Spinal cord (tissue), 10 donors: ENCODE measurements at places on chromosomes 4 and X.

GRCh38 chr4:100929135-100929534, 411.3 kb upstream of the EMCN start:
- DNase-seq: no peak

GRCh38 chr4:15652841-15653240, 2.3 kb downstream of the FBXL5 start:
- no peak for DNase-seq

DNA sequence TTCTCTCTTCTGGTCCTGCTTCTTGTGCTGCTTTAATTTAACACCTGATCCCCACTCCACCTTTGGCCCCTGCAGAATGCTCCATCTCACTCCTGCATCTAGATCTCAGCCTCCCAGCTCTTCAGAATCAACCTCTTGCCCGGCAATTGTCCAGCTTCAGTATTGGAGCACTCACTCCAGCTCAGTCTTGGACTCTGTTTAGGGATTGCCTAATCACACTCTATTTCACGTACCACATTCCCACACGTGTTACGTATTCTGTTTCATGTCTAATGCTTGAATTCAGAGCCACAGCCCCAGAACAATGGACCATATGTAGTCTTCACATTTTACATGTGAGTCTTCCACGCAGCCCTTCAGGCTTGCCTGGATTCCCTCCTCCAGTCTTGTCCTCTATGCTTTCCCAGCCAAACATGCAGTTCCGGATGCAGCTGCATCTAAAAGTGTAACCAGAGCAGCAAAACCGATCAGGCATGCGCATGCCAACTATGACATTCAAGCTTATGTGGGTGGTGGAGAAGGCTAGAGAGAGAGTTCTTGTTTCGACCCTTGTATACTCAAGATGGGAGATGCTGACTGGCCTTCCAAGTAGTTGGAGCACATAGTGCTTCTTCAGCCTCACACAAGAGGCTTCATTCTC, 105.2 kb upstream of the FAM9A start:
- DNase-seq: no peak

GRCh38 chr4:605702-606425, 19.5 kb upstream of the PDE6B start:
- DNase-seq: no peak

GRCh38 chrX:40009462-40009851, 88.3 kb downstream of the BCOR start:
- DNase-seq: peak; percentile 79

DNA sequence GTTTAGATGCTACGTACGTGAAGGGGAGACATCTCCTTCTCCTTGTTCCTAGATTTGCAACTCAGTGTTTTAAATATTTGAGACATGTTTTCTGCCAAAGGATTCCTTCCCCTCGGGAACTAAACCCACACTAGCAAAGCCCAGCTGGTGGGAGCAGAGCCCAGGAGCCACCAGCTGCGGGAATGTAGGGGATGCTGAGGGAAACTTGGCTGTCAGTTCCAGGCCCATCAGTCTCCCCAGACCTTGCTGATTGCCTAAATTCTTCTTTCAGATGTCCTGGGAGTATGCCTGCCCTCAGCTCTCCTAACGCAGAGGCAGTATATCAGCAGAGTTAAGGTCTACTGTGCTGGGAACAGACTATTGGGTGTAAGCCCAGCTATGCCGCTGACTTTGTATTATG, 630.0 kb upstream of the TENM3 start:
- DNase-seq: peak; percentile 51

DNA sequence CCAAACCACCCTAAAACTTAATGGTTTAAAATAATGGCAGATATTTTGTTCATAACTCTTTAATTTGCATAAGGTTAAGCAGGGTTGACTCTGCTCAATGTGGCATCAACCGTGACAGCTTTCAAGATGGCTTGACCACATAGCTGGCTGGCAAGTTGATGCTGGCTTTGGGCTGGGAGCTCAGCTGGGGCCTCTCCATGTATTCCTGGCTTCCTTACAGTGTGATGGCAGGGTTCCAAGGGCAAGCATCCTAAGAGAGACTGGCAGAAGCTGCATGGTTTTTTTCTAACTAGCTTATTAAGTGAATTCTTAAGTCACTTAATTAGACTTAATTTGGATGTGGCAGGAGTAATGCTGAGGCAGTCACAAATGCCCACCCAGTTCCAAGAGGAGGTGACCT, 4.5 kb downstream of the RP2 start:
- peak; percentile 82 for DNase-seq

GRCh38 chrX:22534643-22535042, 261.9 kb downstream of the CBLL2 start:
- DNase-seq: no peak

- DNase-seq: no peak
These were observed 1427.0 kb downstream of the ADGRL3 start for GRCh38 chr4:62627141-62627540.

- peak; percentile 20 for DNase-seq
These were observed 4.0 kb downstream of the PRPS1 start for GRCh38 chrX:107632346-107632745.

GRCh38 chr4:38114386-38115150, 154.4 kb downstream of the PTTG2 start:
- DNase-seq: no peak

DNA sequence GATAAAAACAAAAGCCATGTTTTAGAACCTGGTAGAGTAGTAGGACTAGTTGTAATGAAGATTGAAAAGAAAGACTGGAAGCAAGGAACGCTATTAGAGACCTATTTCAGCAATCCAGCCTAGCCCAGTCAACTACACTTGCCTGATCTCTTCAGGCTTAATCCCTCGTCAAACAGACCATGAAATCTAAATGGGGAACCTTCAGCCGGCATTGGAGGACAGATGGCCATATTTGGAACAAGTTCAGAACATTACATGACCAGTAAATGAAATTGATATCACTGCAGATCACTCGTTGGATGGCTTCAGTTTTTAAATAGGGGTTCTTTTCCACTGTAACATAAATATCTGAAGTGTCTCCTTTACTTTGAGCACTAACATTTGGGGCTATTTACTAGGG, 84.8 kb upstream of the WDR44 start:
- DNase-seq: no peak

DNA sequence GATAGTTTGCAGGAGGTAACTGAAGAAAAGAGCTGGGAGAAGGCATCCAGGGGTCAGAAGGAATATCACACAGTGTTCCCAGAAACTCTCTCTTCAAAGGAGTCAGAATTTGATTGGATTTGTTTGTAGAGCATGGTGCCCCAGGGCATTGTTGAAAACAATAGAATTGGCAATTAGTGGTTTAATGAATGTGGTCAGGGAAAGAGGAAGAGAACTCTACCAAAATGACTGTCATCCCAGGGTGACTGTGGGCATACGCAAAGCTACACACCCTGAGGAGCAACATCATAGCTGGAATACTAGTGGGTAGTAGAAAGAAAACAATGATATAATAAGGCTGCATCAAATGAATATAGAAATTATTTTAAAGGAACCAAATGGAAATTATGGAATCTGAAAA, 21.5 kb downstream of the TNIP2 start:
- no peak for DNase-seq

DNA sequence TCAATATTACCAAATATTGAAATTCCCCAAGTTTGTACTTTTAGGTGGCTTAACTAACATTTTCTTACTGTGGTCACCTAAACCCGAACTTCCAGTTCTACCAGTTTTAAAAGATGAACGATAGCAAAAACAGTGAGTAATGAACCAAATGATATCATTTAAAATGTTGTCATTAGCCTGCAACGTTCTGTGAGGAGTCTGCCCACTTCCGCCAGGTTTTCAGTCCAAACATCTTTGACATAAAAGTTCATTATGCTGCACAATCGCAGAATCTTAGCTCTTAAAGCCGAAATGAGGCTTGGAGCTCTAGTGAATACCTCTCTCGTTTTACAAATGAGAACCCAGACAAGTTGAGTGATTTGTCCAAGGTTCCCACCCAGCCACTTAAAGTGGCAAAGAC, 762 bp downstream of the PIGA start:
- DNase-seq: no peak

GRCh38 chr4:178415925-178416324, 973.7 kb upstream of the AGA start:
- no peak for DNase-seq

DNA sequence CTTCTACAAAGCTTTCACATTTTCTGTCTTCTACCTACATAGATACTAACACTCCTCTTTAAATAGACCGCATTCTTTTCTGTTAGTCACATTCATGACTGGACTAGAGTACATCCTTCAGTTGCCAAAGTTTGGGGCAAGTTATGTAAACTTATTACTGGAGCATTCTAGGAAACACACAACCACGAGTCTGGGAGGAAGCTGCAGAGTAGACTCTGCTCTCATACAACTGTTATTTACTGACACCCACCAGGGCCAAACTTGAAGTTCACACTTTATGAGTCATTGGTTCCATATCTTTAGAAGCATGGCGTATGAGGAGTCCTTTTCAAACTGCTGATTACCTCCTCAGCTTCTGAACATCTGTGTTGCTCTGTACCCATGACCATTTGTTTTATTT, 87.0 kb downstream of the RNF150 start:
- no peak for DNase-seq

GRCh38 chr4:161949946-161950725, 213.7 kb downstream of the FSTL5 start:
- DNase-seq: no peak

DNA sequence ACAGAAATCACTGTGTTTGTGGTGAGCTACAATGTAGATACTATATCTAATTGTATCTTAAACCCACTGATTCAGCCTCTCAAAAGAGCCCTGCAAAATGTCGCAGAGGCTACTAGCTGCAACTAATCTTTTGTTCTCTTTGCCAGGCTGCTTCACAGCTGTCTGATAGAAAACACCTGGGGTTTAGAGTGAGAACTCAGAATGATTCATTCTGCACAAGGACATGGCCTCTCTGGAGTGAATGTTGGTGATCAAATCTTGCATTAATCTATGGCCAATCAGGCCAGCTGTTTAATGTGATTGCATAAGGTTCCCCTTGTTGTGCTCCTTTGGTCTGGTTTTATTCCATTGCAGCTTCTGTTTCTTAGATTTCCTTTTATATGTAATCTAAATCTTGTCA, 100.3 kb downstream of the EMCN start:
- DNase-seq: no peak

DNA sequence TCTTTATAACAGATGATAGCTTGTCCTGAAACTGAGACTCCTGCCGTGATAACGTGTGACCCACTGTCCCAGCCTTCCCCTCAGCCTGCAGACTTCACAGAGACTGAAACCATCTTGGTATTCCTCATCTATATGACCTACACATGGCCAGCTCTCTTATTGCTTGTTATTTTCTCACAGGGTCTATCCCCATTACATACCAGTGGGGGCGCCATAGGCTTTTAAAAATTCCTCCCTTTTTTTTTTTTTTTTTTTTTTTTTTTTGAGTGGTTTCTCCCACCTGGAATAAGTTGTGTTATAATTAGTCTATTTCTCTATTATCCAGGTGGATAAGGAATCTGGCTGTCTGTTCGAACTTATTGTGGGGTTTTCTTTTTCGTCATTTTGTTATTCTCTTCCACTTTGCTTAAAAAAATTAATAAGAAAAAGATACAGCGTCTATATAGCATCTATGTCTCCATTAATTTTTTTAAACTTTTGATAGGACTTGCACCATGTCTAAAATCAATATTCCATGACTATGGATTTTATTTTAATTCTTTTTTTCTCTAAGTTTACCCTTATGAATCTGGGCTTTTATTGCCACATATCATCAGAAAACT, 47.2 kb downstream of the GYG2 start:
- no peak for DNase-seq

DNA sequence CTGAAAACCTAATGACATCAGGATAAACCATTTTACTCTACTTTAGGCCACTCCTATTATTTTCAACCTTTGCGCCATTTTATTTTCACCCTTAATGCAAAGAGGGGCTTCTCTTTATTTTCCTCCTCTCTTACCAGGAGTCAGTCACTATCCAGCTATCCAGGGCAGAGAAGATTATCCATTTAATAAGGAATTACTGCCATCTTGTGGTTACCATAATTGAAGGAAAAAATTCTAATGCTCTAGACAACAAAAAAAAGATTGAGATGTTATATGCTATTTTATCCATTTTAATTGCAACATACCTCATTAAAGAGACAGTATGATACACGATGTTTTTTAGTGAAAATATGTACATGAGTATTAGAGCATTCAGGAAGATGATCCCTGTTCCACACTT, 514.5 kb upstream of the FAM241A start:
- DNase-seq: no peak

- no peak for DNase-seq
These were observed 668.5 kb downstream of the PCDH18 start for GRCh38 chr4:136863756-136864155.

GRCh38 chrX:108312011-108312410, 126.2 kb downstream of the COL4A6 start:
- DNase-seq: no peak

- DNase-seq: no peak
These were observed 46.1 kb downstream of the GRK4 start for GRCh38 chr4:3009422-3009821.

- DNase-seq: peak; percentile 79
These were observed at the start of gene UCHL1 for GRCh38 chr4:41256740-41257256. UCHL1 (plus strand) TSS chr4:41256928; CDS start chr4:41256977, 49 bp downstream.

DNA sequence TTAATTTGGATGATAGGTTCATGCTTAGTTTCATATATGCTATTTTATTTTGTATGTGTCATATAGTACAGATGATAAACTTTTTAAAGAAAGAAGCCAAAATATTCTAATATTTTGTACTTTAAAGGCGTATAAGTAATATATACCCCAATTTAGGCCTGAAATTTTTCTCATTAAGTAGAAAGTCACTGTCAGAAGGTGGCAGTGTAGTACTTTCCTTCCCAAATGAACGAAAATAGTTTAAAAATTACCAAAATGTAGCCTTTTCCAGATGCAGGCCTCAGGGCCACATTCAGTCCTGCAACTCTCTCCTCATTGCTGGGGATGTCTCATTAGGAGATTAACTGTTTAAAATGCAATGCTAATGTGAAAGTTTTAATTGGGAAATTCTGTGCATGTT, 1263.6 kb downstream of the C4orf33 start:
- DNase-seq: peak; percentile 36

DNA sequence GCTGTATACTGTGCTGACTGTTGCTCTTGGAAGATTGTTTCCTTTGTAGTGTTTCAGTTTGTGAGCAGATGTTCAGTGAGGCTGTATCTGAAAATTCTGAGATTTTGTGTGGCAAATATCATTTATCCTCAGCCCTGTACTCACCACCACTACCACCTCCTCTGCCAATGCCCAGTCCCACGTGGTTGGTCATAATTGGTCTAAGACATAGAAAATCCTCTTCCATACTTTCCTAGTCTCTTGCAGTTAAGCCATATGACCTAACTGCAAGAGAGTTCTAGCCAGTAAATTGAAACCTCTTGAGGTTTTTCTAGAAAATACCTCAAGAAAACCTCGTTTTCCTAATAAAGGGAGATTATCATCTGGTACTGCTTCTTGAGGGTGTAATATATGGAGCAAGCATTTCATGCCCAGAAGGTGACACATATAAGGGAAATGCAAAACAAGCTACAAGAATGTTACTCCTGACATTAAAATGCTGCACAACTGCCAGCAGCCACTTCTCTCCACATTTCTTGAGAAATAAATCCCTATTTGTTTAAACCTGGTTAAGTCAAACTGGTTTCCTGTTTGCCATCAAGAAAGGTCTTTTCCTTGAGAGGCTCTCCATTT, 32.8 kb downstream of the ABCE1 start:
- DNase-seq: no peak
